Islet precursor cell (in vitro differentiated cells): ENCODE measurements at places on chromosomes 5 and 9.

- no peak for DNase-seq
Observed at GRCh38 chr5:6822068-6822467, 108.8 kb downstream of the TENT4A start.

DNA sequence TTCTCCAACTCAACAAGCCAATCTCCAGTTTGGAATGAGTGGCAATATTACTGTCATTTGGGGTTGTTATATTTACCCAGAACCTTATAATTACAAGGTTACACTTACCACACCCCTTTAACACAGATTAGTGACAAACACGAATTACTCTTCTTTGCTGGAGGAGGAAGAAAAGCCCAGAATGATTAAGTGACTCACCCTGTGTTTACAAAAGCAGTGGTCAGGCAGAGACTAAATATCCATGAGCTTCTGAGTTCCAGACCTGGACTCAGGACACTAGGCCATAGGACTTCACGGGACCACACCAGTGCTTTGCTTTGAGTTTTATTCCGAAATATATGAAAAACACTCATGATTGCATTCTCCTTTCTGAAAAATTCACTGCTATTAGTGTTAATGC, 370.8 kb downstream of the TLE1 start:
- DNase-seq, result no peak

GRCh38 chr9:121842612-121842978, 191.2 kb downstream of the DAB2IP start:
- no peak for DNase-seq

DNA sequence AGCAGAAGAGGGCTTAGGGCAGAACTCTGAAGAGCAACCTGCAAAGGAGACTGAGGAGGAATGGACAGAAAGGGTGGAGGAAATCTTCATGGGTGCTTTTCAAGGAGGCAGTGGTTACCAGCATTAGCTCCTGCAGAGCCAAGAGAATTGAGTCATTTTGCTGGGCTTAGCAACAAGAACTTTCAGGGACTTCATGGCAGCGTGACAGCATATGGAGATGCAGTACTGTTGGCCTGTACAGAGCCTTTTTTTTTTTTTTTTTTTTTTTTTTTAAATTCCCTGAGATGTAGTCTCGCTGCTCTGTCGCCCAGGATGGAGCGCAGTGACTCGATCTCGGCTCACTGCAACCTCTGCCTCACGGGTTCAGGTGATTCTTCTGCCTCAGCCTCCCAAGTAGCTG, 296.0 kb upstream of the DMRT1 start:
- no peak for DNase-seq

DNA sequence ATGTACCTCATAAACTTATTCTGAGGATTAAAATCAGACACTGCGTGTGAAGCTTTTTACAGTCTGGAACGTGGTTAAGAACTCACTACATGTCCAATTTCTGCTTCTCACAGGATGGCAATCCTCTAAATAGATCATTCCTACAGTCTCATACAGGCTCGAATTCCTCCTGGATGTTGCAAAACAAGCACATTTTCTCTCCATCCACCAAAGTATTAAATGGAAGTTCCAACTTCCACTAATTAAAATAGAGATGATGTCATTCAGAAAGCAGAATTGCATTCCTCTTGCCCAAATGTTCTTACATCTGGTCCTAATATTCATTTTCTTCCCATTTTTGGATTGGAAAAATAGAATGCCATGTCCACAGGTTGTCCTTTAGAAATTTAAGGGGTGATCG, 145.5 kb upstream of the PCA3 start:
- no peak for DNase-seq

DNA sequence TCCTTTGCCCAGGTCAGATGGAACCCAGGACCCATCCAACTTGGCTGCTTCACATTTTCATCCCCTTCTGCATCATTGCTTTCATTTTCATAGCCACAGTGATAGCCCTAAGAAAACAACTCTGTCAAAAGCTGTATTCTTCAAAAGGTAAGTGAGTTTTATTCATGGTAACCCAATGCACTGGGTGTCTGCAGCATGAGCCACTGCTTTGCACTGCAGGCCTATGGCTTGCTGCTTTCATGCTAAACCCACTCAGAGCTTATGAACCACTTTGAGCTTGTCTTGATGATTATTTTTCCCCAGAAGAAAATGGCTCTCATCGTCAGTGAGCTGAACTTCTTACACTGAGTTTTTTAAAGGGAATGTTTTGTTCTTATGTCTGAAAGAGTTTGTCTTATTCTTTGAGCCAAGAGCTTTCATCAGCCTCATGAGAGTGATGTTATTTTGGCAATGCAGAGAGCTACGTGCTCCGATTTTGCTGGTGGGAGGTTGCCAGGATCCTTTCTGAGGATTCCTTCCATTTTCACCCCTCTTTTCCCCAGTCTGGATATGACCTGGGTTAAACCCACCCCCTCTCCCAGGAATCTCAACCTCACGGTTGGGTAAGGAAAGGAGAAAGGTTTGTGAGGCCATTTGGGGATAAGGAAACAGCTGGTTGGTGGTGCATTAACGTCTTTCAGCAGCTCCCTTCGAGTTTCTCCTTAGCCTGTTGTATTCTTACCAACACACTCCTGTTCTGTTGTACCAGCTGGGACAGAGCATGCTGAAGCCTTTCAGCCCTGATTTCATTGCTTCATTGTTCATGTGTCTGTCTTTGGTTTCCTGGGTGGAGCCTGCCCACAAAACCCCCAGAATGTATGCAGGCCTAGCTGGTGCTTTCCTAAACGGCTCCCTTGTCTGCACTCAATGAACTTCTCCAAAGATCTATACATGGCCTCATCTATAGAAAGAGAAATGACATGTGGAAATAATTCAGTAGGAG, 47.6 kb downstream of the PDCD1LG2 start:
- DNase-seq, result no peak

- DNase-seq, result no peak
Observed at GRCh38 chr5:16693879-16694278, 77.1 kb upstream of the RETREG1 start.

DNA sequence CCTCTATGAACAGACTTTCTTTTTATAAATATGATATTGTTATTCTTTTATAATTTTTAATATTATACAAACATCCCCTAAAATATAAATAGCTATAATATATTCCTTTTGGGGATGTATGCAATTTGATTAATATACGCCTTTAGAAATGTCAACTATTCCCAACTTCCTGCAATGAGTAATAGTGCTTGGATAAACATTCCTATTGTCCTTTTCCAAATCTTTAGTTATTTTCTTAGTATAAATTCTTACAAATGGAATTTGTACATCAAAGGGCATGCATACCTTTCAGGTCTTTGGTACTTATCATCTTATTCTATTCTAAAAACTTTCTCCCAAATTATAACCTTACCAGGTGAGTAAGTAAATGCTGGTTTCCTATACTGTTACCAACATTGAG, 6.2 kb downstream of the NLN start:
- no peak for DNase-seq

DNA sequence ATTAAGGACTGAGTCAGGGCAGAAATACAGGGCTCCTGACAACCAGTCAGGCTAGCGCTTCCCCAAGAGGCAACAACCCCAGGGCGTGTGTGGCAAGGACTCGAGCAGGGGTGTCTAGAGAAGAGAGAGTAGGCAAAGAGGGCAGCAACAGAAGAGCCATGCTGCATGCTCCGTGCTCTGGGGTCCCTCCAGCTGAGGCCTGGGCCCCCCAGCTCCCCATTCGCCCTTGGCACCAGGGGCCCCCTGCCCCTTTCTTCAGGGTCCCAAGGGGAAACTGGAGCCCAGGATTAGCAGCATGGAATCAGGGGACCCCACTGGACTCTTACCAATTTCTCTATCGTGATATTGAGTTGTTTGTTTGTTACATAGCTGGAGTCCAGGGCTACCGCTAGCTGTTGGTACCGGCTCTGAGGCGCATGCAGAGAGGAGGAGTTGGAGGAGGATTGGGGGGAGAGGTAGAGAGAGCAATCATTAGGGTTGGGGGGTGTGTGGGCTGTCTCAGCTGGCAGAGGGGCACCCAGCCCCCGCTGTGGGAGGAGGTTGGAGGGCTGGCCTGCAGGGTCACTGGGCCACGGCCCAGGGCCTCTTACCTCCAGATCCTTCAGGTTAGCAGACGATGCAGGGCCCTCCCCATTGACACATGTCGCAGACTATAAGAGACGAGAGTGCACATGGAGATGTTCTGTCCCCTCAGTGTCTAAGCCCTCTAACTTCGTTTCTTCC, 8.8 kb downstream of the GOLGA2 start:
- DNase-seq, result no peak

DNA sequence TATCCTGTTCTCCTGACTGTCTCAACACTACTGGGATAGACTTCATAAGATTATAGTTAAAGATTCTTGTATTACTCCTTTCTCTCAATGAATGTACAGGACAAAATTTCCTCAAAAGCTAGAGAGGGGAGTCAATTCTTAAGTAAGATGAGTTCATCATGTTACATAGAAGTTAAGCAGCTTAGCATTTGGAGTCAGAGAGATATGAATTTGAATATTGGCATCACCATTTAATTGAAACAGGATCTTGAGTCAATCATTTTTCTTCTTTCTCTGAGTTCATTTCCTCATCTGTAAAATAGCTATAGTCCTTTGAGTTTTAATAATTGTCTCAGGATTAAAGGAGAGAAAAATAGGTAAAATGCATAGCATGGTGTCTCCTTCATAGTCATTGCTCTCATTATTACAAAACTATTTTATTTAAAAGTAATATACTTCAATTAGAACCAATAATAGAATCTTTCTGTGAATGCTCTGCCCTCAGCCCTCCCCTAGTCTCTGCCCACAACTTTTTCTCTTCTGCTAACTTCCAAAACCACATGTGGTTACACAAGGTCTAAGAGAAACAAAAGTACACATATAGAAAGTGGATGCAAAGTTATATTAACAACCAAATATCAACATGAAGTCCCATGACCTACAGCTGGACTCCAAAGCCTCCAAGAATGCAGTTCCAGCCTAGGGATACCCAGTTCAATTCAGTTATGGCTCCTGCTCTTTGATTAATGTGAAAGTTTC, 265.6 kb downstream of the TLE1 start:
- DNase-seq, result no peak

GRCh38 chr5:59768152-59769040, 125.1 kb downstream of the PDE4D start:
- DNase-seq, result peak; percentile 77

GRCh38 chr9:89467278-89467625, 30.7 kb downstream of the SEMA4D start:
- no peak for DNase-seq

DNA sequence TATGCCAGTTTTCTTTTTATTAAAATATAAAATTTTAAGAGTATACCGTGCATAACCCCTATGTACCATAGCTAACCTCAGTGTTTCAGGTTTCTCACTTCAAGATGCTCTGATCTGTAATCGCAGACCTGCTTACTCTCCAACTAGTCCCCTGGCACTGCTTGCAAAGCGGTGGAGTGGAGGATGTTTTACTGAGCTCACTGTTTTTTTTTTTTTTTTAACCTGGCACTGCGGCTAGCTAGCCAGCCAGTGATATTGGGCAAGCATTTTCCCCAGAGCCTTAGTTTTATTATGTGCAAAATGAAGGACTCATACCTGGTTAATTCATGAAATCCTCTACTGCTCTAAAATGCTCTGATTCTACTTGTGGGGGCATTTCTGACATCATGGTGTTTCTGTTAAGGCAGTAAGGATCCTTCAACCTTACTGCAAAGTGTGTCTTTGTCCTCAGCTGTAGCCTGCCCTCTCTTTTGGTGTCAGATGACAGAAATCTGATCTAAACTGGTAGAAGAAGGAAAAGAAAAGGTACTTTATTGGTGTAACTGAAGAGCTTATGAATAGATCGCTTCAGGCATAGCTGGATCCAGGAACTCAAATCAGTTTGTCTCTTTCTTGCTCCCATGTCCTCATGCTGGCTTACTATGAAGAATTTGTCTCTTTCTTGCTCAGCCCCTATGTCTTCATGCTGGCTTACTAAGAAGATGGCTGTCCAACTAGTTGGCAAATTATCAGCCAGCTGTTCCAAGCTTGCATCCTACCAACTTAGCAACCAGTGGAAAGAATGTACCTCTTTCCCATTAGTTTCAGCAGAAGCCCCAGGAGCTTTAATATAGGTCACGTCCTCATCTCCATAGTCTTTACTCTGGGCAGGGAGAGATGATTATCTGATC, 59.8 kb downstream of the DOCK2 start:
- DNase-seq, result no peak

DNA sequence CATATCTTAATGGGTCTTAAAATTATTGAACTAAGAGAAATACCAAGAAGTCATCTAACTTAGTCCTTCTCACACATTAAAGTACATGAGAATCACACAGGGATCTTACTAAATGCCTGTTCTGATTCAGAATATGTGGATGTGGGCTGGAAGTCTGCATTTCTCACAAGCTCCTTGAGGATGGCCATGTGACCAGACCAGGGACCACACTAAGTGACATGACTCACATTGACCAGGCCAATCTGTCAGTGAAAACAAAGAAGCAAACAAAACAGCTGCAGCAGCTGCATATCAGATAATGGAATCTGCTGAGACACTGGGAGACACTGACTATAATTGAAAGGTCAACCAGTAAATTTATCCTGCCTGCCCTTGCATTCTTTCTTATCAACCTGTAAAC, 110.5 kb downstream of the ADAMTS12 start:
- peak; percentile 93 for DNase-seq
